ENCODE measurements at places on chromosomes 7 and 10.

DNA sequence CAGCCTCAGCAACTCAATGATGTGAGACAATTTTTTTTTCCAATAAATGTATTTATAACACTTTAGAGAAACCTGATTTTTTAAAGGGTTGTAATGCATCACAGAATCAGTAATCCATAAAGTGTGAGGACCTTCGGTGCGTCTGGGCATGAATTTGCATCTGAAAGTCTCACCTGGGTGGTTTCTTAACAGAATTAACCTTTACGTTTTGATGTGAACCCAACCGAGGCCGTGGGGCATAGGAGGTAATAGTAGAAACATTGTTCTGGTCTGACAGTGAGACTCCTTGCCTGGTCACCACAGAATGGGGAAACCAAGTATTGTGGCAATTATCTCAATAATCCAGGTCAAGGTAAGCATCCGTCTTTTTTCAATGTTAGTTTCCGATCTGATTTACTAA is 114.6 kb downstream of the PRKCQ start:
- DNase-seq, result no peak

DNA sequence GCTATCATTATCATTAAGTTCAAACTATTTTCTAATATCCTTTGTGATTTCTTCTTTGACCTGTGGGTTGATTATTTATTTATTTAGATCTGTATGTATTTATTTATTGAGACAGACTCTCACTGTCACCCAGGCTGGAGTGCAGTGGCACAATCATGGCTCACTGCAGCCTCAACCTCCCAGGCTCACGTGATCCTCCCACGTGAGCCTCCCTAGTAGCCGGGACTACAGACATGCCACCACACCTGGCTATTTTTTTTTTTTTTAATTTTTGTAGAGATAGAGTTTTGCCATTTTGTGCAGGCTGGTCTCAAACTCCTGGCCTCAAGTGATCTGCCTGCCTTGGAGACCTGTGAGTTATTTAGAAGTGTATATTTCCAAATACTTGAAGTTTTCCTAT is 28.7 kb upstream of the MRPS16 start:
- DNase-seq, result no peak

GRCh38 chr7:157964016-157964415 is 623.6 kb downstream of the PTPRN2 start:
- no peak for DNase-seq

- DNase-seq, result no peak
Observed at GRCh38 chr10:70561070-70561469, 41.5 kb downstream of the PRF1 start.

DNA sequence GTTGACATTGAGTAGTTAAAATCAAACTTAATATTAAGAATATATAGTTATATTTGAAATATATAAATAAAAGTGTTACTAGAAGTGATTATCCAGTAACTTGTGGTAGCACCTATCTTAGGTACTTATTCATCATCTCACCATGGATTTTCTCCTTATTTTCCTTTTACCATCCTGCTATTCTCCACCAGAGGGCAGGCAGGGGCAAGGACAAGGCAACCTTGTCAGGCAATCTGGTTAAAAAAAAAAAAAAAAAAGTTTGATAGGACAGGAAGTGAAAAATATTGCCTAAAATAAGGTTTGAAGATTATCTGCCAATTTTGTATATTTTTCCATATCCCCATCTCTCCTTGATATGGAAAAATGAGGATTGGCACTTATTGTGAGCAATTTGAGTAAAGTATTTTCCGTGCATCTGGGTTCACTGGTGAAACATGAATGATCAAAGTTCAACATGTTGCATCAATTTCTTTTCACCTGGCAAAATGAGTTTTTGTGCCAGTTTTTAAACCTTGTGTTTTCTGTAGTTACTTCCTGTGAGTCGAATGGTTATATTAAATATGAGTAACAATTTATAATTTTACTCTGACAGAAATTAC is 256.7 kb downstream of the AGMO start:
- no peak for DNase-seq

DNA sequence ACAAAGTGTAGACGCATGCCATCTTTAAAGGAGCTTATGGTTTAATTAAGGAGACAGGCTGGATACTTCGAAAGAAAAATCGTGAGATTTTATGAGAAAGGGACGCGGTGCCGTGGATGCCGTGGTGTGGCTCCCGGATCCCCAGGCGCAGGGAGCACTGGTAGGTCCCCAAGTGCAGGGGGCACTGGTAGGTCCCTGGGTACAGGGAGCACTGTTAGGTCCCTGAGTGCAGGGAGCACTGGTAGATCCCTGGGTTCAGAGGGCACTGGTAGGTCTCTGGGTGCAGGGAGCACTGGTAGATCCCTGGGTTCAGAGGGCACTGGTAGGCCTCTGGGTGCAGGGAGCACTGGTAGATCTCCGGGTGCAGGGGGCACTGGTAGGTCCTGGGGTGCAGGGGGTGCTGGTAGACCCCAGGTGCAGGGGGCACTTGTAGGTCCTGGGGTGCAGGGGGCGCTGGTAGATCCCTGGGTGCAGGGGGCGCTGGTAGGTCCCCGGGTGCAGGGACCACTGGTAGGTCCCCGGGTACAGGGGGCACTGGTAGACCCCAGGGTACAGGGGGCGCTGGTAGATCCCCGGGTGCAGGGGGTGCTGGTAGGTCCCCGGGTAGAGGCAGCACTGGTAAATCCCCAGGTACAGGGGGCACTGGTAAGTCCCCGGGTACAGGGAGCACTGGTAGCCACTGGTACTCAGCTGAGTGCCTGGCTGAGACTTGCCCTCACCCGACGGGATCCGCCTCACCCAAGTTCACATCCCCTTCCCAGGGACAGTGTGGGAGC is 14.1 kb downstream of the PRKAG2 start:
- DNase-seq, result no peak

DNA sequence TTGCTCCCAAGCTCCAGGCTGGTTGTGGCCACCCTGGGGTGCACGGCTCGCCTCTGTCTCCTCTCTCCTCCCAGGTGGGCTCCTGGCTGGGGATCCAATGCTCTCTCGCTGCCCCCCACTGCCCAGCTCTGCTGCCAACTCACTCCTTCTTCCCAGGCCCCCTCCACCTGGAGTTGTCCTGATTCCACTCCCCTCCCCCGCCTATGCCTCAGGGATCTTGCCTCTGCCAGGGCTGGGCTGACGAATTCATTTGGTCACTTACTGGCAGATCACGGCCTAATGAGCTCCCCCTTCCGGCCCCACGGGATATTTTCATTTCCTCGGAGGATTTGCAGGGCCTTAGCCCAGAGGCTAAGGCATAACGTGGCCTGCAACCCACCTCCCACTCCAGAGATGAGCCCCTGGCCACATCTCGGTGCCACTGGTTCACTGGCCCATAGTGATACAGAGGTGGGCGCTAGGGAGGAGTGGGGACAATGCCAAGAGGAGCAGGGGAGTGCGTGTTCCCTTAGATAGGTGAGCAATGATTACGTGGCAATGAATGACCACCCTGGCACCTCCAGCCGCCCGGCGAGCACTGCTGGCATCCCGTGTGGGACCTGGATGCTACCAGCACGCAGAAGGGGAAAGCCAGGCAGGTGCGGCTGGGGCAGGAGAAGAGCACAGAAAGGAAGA is 344.6 kb upstream of the SHH start:
- DNase-seq, result no peak

DNA sequence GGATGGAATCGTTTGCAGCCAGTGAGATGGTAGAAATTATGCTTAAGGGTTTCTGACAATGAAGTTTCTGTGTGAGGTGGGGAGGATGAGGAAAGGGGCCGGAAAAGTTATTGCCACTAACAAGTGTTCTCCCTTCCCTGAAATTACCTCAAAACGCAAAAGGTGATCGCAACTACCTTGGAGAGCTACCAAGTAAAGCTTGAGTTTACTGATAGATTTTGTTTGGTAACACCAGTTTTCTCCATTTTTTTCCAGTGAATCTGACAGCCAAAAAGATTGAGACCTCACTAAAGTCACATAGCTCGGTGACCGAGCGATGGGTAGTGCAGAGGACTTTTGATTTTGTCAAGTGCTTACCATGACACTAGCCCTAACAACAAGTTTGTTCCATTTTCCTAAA is 1.6 kb downstream of the SUV39H2 start:
- no peak for DNase-seq

DNA sequence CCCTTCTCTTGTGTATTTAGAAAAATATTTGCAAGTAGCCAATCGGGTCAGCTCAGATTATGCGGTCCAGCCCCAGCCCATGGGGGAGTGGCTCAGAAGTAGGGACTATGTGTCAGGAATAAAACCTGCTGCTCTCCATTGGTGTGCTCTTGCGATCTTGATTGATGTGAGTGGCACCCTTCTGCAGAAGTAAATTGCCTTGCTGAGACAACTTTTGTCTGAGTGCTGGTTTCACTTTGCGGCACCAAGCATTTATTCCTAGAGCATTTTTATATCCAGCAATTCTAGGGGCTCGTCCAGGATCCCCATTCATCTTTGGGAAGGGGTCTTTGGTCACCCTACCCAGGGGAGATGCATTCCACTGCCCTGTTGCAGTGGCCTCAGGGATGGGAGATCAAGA is 26.1 kb upstream of the FAM221A start:
- DNase-seq, result no peak

DNA sequence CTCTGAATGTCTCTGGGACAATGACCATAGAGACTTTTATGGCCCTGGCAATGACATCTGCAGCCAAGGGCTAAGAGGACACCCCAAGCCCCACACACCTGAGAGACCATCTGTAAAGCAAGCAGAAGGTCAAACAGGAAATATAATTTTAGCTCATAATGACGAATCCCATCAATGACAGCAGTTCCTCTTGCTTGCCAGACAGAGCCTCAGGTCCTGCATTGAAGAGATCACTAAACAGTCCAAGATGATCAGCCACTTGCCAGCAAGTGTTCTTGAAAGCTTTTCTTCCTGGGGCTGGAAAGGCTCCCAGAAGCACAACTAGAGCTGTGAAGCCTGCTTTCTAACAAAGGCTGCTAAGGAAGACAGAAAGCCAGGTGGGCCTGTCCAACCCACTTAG is 993.7 kb upstream of the AUTS2 start:
- no peak for DNase-seq

- DNase-seq, result no peak
Observed at GRCh38 chr7:152313217-152313616, 122.6 kb downstream of the KMT2C start.

DNA sequence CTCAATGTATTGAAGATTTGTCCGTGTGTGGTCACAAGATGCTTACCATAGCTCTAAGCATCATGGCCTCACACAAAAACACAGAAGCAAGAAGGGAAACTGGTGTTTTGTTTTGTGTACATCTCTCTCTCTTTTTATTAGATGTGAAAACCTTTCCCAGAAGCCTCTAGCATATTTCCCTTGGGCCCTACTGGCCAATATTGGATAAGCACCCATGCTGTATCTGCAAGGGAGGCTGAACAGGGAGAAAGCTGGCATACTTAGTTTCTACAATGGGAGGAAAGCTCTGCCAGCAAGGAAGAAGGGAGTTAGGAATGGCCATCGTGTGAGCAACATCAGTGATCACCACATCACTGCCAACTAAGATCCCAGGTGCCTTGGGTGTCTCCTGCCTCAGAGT is 9.6 kb upstream of the NAMPT start:
- DNase-seq, result no peak

GRCh38 chr10:32273336-32273735 is 73.6 kb downstream of the EPC1 start:
- DNase-seq, result no peak
